ENCODE measurements at places on chromosomes 1 and 21. TPM values are rescaled to one million over a fixed set of nuclear protein-coding genes. Genes with fewer than 3 reads are reported as not detected.

Gene SLC9C2
- 0.03 TPM for total RNA-seq

Gene C4BPA
- total RNA-seq, result not detected

Gene CD1E
- total RNA-seq, result not detected

Gene RPE65
- total RNA-seq, result not detected

Gene GLIS1
- 1.4 TPM for total RNA-seq

Gene SLAMF9
- 0.59 TPM for total RNA-seq

Gene PRDM16
- 11.6 TPM for total RNA-seq

Gene MMEL1
- total RNA-seq, result not detected

Gene GRIK3
- not detected for total RNA-seq

Gene COL11A1
- 2.5 TPM for total RNA-seq

Gene SYT2
- under 0.01 TPM for total RNA-seq
